ENCODE measurements at places on chromosomes 4 and X. TPM values are rescaled to one million over a fixed set of nuclear protein-coding genes. Genes with fewer than 3 reads are reported as not detected.

GRCh38 chrX:74426071-74426470 lies 4.8 kb downstream of the SLC16A2 start:
- H3K27me3 ChIP-seq, result peaks cover 49% of the 10 kb centered on the region
- DNase-seq, result no peak
- H3K27ac ChIP-seq, result no peak overlapping the region
- H3K36me3 ChIP-seq, result peaks cover 4% of the 10 kb centered on the region
- no peaks in the 10 kb centered on the region for H3K4me1 ChIP-seq

DNA sequence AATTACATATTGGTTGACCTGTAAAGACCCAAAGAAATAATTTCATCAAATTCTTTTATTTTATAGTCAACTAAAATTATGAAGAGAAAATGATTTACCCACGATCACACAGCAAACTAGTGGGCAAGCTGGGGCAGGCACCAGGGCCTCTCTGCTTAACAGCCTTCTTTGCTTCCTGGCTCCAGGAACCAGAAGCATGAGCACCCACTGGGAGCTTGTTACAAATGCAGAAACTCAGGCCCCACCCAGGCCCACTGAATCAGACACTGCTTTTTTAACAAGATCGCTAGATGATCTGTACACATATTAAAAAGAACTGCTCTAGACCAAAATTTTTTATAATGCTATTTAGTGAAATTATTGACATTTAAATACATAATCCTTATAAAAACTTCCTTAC lies 95.0 kb downstream of the GEMIN8 start:
- no peak for DNase-seq
- no peaks in the 10 kb centered on the region for H3K4me1 ChIP-seq
- no peak overlapping the region for H3K4me3 ChIP-seq
- no peak overlapping the region for H3K27ac ChIP-seq
- H3K36me3 ChIP-seq, result peaks cover 8% of the 10 kb centered on the region
- H3K27me3 ChIP-seq, result no peaks in the 10 kb centered on the region

- H3K36me3 ChIP-seq, result peaks cover 7% of the 10 kb centered on the region
- no peaks in the 10 kb centered on the region for H3K4me1 ChIP-seq
- no peak overlapping the region for H3K4me3 ChIP-seq
- no peak overlapping the region for H3K27ac ChIP-seq
- no peaks in the 10 kb centered on the region for H3K27me3 ChIP-seq
These were observed 21.0 kb downstream of the MAN2B2 start for GRCh38 chr4:6595897-6596537.

The HSPA4L gene
- total RNA-seq, result 17.8 TPM

DNA sequence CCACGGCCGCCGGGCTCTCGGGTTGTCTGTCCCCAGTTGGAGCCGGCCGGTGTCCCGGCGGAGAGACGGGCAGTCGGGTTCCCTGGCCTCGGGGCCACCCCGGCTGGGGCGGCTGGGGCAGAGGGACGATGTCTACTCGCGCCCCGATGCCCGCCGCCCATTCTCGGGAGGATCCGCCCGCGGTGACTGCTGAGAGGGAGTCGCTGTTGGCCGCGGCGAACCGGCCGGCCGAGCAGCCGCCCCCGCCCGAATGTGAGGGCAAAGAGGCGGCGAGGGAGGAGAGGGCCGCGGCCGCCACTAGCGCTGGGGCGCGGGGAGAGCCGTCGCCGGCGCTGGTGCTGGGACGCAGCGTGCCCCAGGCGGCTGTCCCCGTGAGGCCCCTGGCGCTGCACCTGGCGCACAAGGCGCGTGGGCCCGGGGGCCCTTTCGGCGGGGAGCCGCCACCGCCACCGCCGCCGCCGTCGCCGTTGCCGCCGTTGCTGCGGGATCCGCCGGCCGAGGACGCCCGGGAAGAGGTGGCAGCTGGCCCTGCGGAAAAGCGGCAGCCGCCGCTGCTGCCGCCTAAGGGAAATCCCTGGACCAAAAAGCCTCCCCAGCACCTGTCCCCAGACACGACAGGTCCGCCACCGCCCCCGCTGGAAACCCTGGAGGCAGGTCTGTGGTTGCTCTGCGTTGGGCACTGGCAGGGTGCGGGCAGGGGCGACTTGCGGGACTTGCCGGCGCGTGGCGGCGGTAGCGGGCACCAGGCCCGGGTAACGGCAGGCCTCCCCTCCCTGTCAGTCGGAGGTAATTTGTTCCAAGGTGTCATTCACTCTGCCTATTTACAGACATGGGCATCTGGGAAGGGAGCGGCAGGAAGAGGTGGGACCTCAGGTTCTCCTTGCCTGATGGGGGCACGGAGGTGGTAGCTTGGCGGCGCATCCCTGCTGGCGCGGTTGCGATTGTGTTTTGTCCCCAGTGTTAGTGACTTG lies 739 bp downstream of the LARP1B start:
- H3K4me3 ChIP-seq, result peak overlapping the region; percentile 84
- DNase-seq, result peak; percentile 69
- H3K27me3 ChIP-seq, result no peaks in the 10 kb centered on the region
- no peaks in the 10 kb centered on the region for H3K4me1 ChIP-seq
- peaks cover 24% of the 10 kb centered on the region for H3K36me3 ChIP-seq

- peaks cover 74% of the 10 kb centered on the region for H3K27me3 ChIP-seq
- no peak within 1 kb of the TSS for H3K4me3 ChIP-seq
- no peak within 1 kb of the TSS for H3K27ac ChIP-seq
- H3K36me3 ChIP-seq, result no peaks in the 10 kb centered on the region
- no peaks in the 10 kb centered on the region for H3K4me1 ChIP-seq
These were observed at the start of gene DLG3 for GRCh38 chrX:70444326-70444945. TSS of gene DLG3 (plus strand) at chrX:70444835. CDS start at chrX:70445202, 367 bp downstream.

The C4orf50 gene
- total RNA-seq, result not detected

DNA sequence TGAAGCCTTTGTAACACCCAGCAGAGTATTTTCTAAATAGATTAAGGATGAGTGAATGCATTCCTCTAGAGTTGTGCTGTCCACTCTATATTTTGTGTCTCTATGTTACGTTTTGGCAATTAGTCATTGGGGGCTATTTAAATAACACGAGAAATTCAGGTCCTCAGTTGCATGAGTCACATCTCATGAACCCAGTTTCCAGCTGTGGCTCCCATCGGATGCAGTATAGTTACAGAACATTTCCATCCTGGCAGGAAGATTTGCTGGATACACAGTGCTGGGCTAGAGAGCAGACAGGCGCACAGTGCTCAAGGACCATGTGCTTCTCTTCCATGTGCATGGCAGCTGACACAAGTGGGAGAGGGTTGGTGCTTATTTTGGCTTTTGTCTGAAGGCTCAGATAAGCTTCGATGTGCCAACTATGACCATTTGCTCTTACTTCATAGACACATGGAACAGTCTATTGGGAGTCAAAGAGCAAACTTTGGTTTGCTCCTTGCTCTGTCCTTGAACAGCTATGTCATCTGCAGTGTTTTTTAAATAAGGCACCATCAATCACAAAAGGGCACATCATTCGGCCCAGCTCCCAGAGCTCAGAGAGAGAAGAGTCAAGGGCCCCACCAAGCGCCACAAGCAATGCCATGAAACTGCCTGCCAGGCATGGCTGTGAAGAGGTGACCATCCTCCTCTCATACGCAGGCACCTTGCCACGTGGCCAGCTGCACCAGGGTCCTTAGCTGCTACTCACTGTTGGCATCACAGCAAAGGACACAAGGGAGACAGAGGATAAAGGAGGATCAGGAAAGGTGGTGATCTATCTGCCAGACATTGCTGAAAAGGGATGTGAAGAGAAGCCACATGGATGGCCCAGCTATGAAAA lies 8.1 kb upstream of the STS start:
- no peak for DNase-seq
- no peak overlapping the region for H3K27ac ChIP-seq
- H3K36me3 ChIP-seq, result peaks cover 3% of the 10 kb centered on the region
- H3K4me1 ChIP-seq, result peaks cover 30% of the 10 kb centered on the region
- no peak overlapping the region for H3K4me3 ChIP-seq

DNA sequence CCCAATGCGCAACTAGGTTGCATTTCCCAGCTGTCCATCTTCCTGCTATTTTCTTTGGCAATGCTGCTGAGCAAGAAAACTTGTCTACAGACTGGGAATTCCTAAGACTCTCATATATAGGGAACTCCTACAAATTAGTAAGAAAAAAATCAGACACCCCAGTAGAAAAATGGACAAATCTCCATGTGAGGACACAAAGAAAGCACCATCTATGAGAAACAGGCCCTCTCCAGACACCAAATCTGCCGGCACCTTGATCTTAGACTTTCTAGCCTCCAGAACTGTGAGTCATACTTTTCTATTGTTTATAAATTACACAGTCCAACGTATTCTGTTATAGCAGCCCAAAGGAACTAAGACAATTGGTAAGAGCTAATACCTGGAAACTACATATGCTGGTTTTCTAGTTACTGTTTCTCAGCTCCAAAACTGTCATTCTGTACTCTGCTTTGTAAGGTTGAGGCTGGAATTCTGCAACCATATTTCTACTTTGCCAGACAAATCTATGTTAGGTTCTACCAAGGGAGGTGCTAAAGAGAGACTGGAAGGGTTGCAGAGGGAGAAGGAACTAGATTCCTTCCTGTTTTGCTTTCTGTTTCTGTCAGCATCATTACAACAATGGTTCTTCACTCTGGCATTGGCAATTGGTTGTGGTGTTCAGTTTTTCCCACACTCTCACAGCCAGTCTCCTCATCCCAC lies 35.7 kb upstream of the FAM241A start:
- no peaks in the 10 kb centered on the region for H3K36me3 ChIP-seq
- DNase-seq, result no peak
- peaks cover 35% of the 10 kb centered on the region for H3K4me1 ChIP-seq
- no peaks in the 10 kb centered on the region for H3K27me3 ChIP-seq
- H3K27ac ChIP-seq, result no peak overlapping the region
- H3K4me3 ChIP-seq, result no peak overlapping the region

The UBA1 gene
- total RNA-seq, result 234 TPM

The NEIL3 gene
- 10.6 TPM for total RNA-seq

The LPAR4 gene
- total RNA-seq, result not detected

- H3K4me3 ChIP-seq, result no peak overlapping the region
- H3K4me1 ChIP-seq, result peaks cover 16% of the 10 kb centered on the region
- H3K36me3 ChIP-seq, result no peaks in the 10 kb centered on the region
- peak overlapping the region; percentile 16 for H3K27ac ChIP-seq
- no peak for DNase-seq
These were observed 118.5 kb downstream of the VSIG4 start for GRCh38 chrX:65921363-65921762.

The GUCY1B1 gene
- 19.3 TPM for total RNA-seq

The SYP gene
- total RNA-seq, result 2.7 TPM

GRCh38 chr4:53656421-53656981 lies 65.2 kb upstream of the LNX1 start:
- no peaks in the 10 kb centered on the region for H3K27me3 ChIP-seq
- no peak for DNase-seq
- H3K36me3 ChIP-seq, result no peaks in the 10 kb centered on the region
- H3K27ac ChIP-seq, result no peak overlapping the region
- H3K4me1 ChIP-seq, result peaks cover 7% of the 10 kb centered on the region

The MAGEE1 gene
- 0.80 TPM for total RNA-seq

DNA sequence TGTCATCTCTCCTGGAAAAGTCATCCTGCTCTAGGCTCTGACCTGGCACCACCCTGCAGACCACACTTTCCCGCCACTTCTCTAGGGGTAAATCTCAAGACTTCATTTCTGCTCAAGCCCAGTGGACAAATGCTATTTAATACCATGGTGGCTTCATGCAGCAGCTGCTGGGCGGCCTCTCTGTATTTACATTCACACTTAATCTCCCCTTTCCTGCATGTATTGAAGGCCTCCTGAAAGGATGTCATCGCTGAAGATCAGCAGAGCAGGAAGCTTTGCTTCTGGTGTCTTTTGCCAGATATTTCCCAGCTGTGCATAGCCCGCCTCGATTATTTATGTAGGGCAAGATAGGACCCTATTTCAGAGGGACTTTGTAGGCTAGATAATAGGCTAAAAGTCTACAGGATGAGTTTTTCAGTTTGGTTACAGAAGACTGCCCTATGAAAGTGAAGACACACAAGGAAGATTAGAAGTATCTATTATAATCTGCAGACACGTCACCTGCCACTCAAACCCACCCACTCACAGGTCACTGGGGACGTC lies 17.2 kb downstream of the PROM1 start:
- no peaks in the 10 kb centered on the region for H3K27me3 ChIP-seq
- H3K4me1 ChIP-seq, result peaks cover 19% of the 10 kb centered on the region
- H3K36me3 ChIP-seq, result peaks cover 7% of the 10 kb centered on the region
- no peak for DNase-seq
- H3K4me3 ChIP-seq, result no peak overlapping the region

The HTN1 gene
- total RNA-seq, result not detected

The EMD gene
- 75.1 TPM for total RNA-seq

- H3K27ac ChIP-seq, result no peak overlapping the region
- no peaks in the 10 kb centered on the region for H3K27me3 ChIP-seq
- DNase-seq, result no peak
- H3K36me3 ChIP-seq, result no peaks in the 10 kb centered on the region
These were observed 149.8 kb upstream of the RASGEF1B start for GRCh38 chr4:81621490-81621889.

DNA sequence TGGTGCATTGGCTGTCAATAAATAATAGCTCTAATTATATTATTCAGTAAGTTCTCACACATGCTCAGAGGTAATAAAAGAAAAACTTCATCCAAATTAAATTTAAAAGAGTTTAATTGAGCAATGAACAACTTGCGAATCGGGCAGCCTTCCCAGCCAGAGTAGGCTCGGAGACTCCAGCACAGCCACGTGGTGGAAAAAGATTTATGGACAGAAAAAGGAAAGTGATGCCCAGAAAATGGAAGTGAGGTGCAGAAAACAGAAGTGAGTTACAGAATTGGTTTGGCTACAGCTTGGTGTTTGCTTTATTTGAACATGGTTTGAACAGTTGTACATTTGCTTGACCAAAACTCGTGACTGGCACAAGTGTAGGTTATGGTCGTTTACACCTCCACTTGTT lies 13.6 kb upstream of the BOD1L1 start:
- no peak for DNase-seq
- no peaks in the 10 kb centered on the region for H3K27me3 ChIP-seq
- peaks cover 5% of the 10 kb centered on the region for H3K36me3 ChIP-seq
- H3K4me3 ChIP-seq, result no peak overlapping the region
- H3K27ac ChIP-seq, result no peak overlapping the region

The HPSE gene
- 5.1 TPM for total RNA-seq

- peak overlapping the region; percentile 95 for H3K27ac ChIP-seq
- peaks cover 10% of the 10 kb centered on the region for H3K4me1 ChIP-seq
- DNase-seq, result no peak
- H3K36me3 ChIP-seq, result peaks cover 96% of the 10 kb centered on the region
These were observed 12.0 kb downstream of the EREG start for GRCh38 chr4:74376888-74377483.

- no peak overlapping the region for H3K27ac ChIP-seq
- DNase-seq, result no peak
- no peaks in the 10 kb centered on the region for H3K36me3 ChIP-seq
- no peaks in the 10 kb centered on the region for H3K4me1 ChIP-seq
- no peaks in the 10 kb centered on the region for H3K27me3 ChIP-seq
- H3K4me3 ChIP-seq, result no peak overlapping the region
These were observed 50.6 kb downstream of the ATP11C start for GRCh38 chrX:139882299-139882698.

GRCh38 chrX:6227935-6228334 lies 732 bp downstream of the NLGN4X start:
- H3K4me1 ChIP-seq, result no peaks in the 10 kb centered on the region
- H3K27ac ChIP-seq, result no peak overlapping the region
- H3K27me3 ChIP-seq, result peaks cover 15% of the 10 kb centered on the region
- no peak for DNase-seq
- H3K4me3 ChIP-seq, result no peak overlapping the region
